CD4-positive, alpha-beta T cell treated with Interleukin-15 for 1 hour (primary cell): ENCODE measurements at places on chromosomes 4 and X.

GRCh38 chrX:74449322-74449936 lies 28.1 kb downstream of the SLC16A2 start:
- DNase-seq: no peak

GRCh38 chrX:70141373-70141772 lies 8.1 kb downstream of the IGBP1 start:
- no peak for DNase-seq

DNA sequence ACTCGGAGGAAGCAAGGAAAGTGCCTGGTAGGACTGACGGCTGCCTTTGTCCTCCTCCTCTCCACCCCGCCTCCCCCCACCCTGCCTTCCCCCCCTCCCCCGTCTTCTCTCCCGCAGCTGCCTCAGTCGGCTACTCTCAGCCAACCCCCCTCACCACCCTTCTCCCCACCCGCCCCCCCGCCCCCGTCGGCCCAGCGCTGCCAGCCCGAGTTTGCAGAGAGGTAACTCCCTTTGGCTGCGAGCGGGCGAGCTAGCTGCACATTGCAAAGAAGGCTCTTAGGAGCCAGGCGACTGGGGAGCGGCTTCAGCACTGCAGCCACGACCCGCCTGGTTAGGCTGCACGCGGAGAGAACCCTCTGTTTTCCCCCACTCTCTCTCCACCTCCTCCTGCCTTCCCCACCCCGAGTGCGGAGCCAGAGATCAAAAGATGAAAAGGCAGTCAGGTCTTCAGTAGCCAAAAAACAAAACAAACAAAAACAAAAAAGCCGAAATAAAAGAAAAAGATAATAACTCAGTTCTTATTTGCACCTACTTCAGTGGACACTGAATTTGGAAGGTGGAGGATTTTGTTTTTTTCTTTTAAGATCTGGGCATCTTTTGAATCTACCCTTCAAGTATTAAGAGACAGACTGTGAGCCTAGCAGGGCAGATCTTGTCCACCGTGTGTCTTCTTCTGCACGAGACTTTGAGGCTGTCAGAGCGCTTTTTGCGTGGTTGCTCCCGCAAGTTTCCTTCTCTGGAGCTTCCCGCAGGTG lies 637 bp downstream of the AR start:
- no peak for DNase-seq

- DNase-seq: no peak
These were observed 114.4 kb downstream of the FRYL start for GRCh38 chr4:48665555-48666186.

- no peak for DNase-seq
These were observed 56.1 kb upstream of the MSX1 start for GRCh38 chr4:4803216-4803911.

DNA sequence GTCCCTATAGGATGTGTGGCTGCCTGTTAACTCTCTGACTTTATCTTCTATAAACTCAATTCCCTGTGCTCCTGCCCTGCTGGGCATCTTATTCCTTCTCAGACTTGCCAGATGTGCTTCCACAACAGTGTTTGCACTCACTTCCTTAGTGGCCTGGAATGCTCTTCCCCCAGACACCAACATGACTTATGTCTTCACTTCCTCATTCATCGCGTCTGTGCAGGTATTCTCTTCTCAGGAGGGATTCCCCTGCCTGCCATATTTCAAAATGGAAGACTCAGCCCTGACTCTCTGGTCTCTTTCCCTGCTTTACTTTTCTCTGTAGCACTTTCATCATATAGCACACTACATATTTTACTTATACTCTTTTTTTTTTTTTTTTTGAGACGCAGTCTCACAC lies 344.0 kb downstream of the CENPC start:
- no peak for DNase-seq

- DNase-seq: no peak
These were observed 74.4 kb downstream of the FTHL17 start for GRCh38 chrX:30997411-30997810.

GRCh38 chr4:180240670-180241069 lies 2002.5 kb upstream of the TENM3 start:
- DNase-seq: no peak

- no peak for DNase-seq
These were observed 1.8 kb downstream of the TAPT1 start for GRCh38 chr4:16224264-16225166.

- DNase-seq: no peak
These were observed 6.7 kb upstream of the GABRE start for GRCh38 chrX:151981129-151981528.

DNA sequence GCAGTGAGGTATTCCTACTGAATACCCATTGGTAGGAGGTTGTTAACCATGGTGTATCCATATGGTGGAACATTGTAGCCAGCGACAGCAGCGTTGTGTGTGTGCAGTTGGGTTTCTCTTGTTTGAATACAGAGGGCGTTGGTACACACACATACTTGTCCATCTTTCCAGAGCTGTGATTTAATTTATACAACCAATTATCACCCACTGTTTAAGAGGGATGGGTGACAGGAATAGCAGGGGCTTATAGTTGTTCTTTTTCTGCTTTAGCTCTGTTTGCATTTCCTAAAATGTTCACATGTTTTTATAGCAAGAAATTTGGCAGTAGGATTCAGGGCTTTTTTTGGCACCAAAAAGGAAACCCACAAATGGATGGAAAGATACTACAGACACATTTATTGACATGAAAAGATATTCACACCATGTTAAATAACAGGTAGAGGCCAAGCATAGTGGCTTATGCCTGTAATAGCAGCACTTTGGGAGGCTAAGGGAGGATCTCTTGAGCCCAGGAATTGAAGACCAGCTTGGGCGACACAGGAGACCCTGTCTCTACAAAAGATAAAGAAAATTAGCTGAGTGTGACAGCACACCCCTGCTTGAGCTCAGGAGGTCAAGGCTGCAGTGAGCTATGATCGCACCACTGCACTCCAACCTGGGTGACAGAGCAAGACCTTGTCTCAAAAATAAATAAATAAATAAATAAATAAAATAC lies 60.6 kb downstream of the TNIP2 start:
- DNase-seq: no peak

GRCh38 chr4:2484185-2484584 lies 15.3 kb downstream of the RNF4 start:
- no peak for DNase-seq

DNA sequence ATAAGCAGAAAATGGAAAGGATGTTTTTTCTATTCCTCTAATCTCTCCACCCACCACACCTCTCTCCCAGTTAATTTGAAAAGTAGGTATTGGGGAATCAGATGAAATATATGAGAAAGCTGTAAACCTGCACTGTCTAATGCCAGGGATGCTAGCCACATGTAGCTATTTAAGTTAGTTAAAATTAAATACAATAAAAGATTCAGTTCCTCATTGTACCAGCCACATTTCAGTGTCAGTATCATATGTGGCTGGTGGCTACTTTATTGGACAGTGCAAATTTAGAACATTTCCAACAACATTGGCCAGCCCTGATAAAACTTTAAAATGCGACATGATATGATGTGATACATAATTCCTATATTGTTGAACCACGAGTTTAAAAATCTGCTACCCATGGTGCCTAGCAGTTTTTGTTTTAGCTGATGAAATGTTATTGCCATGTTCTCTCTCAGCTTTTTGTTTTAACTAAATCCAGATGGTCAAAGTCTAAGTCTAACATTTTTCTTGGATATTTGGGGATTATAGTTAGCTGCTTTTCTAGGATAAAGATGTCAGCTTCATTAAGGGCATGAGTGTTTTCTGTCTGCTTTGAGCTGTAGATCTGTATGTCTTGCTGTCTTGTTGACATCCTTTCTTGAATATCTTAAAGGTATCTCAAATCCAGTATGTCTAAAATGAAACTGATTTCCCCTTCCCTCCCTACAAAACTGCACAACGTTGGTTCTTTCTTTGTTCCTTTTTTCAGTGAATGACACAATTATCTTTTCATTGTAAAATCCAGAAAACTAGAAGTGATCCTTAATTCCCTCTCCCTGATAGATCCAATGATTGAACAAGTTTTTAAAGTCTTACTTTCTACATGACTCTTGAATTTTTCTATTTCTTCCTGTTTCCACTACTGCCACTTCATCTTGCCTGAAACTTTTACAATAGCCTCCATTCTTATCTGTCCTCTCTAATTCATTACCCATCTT lies 6.2 kb downstream of the ARFIP1 start:
- no peak for DNase-seq

GRCh38 chr4:139153411-139154133 lies 23.4 kb downstream of the ELF2 start:
- DNase-seq: no peak

DNA sequence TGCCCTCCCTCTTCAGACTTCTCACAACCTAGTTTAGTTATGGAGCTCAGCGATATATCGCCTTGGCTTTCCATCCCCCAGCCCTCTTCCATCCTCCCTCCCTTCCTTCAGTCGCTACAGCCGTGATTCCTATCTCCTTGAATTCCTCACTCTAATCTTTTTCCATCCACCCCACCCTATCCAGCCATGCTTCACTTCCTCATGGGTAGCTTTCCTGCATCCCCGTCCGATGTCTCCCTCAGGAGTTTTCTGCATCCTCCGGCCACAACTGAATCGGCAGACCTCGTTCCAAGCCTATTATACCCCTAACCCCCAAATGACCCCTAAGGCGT lies 456 bp downstream of the SNX12 start:
- no peak for DNase-seq

DNA sequence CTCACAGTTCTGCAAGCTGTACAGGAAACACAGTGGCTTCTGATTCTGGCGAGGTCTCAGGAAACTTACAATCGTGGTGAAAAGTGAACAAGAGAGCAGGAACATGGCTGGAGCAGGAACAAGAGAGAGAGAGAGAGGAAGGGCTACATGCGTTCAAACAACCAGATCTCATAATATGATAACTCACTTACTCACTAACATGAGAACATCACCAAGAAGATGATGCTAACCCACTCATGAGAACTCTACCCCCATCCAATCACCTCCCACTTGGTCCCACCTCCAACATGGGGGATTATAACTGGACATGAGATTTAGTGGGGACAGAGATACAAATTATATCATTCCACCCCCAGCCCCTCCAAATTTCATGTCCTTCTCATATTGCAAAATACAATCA lies 9.8 kb upstream of the TLR1 start:
- DNase-seq: no peak

DNA sequence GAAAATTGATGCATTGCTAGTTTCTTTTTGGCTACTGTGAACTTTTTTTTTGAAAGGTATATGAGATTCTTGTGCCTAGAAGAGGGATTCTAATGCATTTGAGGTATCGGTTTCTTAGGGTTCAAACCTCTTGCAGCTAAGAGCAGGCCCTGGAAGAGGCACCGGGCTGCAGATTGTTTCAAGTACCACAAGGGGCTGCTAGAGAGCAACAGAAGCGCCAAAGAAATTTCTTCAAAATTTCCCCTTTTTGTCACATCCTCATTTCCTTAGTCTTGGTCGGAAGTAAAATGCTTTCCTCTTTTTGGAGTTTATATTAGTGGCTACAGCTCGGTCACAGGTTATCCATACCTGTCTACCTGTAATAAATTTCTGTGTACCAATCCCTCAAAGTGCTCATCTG lies 89.8 kb downstream of the PDGFRA start:
- no peak for DNase-seq

DNA sequence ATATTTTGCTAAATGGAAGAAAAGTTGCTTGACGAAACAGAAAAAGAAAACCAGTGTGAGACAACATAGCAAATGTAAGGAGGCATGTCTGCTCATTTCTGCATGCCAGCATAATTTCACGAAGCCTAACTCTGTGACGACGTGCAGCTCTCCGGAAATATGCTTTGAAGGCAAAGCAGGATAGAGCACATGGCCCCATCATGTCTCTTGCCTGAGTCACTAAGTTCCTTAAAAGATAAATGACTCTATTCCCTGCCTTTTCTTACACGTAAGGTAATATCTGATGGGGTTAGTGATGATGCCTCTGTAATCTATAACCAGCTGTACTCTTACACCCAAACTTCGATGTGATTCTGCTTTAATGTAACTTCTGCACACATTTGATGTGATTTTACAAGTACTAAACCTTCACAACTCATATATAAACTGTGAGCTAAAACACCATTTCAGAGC lies 64.5 kb downstream of the ANXA3 start:
- no peak for DNase-seq
